NCI-H82 (cell line): ENCODE measurements at places on chromosomes 5 and 9.

GRCh38 chr5:128644863-128645262 is 106.8 kb upstream of the FBN2 start:
- DNase-seq, result no peak

GRCh38 chr5:36305571-36306326 is 4.0 kb upstream of the RANBP3L start:
- DNase-seq, result peak; percentile 35

DNA sequence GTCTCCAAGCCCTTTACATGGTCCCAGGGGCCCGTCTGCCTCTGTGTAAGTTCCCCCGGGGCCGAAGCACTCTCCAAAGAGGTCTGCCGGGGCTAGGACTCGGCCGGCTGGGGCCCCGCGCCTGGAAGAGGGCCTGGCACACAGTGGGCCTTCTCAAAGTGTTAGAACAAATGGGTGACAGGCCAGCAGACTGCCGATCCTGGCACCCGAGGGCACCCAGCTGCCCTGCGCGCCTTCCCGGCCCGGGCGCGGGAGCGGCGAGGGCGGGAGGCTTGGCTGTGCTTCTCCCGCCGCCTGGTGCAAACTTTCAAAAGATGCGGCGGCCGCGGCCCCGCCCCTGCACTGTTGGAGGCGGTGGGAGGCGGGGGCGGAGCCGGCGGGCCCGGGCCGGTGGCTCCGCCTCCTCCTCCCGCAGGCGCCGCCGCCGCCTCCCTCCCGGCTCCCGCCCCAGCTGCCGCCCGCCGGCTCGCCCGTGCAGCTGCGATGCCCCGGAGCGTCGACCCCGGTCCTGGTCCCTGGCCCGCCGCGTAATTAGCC is at the start of gene NEURL1B:
Gene NEURL1B, plus strand, starts transcription at position 442 of the 537 bp plus-strand sequence. CDS start 144 bp downstream, outside the sequence.
- DNase-seq, result peak; percentile 84

- peak; percentile 33 for DNase-seq
These were observed 2.7 kb upstream of the PLGRKT start for GRCh38 chr9:5440426-5440825.

- DNase-seq, result no peak
These were observed 213.5 kb upstream of the TARS1 start for GRCh38 chr5:33227247-33227646.

- no peak for DNase-seq
These were observed 193.4 kb upstream of the TUT7 start for GRCh38 chr9:86547571-86547970.

GRCh38 chr5:138805096-138805495 is 51.9 kb downstream of the CTNNA1 start:
- DNase-seq, result no peak

GRCh38 chr9:128787659-128788058 is 606 bp downstream of the TBC1D13 start:
- peak; percentile 42 for DNase-seq

- no peak for DNase-seq
These were observed 1.1 kb downstream of the CTXN3 start for GRCh38 chr5:127650022-127650421.

- DNase-seq, result no peak
These were observed 71.5 kb downstream of the NR3C1 start for GRCh38 chr5:143331956-143332355.

- no peak for DNase-seq
These were observed 391.3 kb downstream of the GADD45G start for GRCh38 chr9:89996116-89996515.

DNA sequence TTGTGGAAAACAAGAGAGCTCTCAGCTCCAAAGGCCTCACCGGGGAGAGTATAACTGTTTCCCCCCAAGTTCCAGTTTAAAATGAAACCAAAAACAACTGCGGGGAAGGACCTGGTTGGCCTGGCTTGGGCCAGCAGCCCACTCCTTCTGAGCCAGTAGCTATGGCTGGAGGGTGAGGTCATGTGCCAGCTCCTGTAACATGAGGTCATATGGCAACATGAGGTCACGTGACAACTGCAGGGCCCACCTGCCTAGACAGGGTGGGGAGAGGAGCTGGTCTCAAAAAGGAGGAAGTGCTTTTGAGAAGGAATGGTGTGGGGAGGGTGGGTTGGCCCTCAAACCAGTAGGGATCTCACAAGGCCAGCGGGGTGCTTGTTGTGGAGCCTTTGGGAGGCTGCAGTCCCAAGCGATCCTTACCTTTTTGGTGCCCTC is 29.3 kb upstream of the CRB2 start:
- no peak for DNase-seq

DNA sequence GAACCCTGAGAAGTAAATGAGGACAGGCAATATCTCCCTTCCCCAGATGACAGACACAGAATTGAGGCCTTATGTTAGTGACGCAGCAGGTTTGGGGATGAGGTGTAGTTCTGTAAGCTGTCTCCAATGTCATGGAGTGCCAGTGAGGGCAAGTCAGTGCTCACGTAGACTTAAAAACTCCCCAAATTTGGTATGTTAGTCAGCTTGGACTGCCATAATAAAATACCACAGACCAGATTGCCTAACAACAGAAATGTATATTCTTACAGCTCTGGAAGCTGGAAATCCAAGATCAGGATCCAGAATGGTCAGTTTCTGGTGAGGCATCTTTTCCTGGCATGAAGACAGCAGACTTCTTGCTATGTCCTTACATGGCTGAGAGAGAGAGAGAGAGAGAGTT is 14.9 kb downstream of the FOXI1 start:
- no peak for DNase-seq

GRCh38 chr9:92974161-92974661 is 26.9 kb downstream of the FGD3 start:
- no peak for DNase-seq

DNA sequence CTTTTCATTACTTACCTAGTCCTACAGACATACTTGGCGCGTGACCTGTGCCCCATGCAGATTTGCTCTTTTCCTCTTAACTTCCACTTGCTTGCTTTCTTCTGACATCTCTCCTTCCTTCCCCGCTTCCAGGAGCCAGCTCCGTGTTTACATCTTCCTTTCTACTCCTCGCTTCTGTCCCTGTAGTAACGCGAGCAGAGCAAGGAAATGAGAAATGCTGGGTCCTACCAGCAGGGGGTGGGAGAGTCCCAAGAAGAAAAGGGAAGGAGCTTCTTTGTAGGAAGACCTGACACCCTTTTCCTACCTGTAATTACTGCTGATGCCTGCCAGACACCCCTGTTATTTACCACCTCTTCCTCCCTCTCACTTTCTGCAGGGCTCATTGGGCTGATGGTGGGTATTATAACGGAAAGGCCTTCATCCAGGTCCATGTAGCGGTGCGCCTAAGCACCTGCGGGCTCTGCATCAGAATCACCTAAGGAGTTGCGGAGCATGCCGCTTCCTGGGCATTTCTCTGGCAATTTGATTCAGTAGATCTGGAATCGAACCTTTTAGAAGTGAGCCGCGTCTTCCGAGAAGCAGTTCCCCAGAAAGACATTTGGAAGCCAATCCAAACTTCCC is 1260.8 kb upstream of the WWC1 start:
- peak; percentile 51 for DNase-seq

GRCh38 chr5:34008802-34009201 is 952 bp upstream of the AMACR start:
- peak; percentile 12 for DNase-seq

DNA sequence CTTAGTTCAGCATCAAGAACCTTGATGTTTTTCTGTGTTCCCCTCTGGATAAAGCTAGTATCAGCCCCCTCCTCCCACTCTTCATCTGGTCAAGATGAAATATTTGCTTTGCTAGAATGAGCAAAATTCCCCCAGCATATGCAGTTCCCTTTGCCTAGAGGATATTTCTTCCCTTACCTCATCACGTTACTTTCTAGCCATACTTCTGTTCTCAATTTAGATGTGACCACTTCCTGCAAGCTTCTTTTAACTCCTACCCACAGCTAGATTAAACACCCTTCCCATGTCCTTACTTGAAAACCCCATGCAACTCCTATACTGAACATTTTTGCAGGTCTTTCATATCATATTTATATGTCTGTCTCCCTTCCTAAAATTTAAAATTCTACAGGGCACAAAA is 178.9 kb upstream of the TUSC1 start:
- no peak for DNase-seq

GRCh38 chr9:121620777-121621449 is 30.5 kb upstream of the DAB2IP start:
- peak; percentile 67 for DNase-seq

GRCh38 chr9:134860510-134860909 is 20.1 kb upstream of the FCN2 start:
- no peak for DNase-seq

GRCh38 chr5:104016646-104017045 is 454.1 kb upstream of the NUDT12 start:
- no peak for DNase-seq

DNA sequence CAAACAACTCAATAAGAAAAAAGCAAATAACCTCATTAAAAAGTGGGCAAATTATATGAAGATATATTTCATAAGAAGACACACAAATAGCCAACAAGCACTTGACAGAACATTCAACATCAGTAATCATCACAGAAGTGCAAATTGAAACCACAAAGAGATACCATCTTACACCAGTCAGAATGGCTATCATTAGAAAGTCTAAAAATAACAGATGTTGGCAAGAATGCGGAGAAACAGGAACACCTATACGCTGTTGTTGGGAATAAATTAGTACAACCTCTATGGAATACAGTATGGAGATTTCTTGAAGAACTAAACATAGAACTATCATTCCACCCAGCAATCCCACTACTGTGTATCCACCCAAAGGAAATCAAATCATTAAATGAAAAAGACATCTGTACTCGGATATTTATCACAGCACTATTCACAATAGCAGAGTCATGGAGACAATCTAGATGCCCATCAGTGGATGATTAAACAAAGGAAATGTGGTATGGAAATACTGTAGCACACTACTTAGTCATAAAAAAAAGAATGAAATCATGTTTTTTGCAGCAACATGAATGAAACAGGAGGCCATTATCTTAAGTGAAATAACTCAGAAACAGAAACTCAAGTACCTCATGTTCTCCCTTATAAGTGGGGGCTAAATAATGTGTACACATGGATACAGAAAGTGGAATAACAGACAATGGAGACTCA is 106.8 kb upstream of the FST start:
- no peak for DNase-seq

GRCh38 chr5:148569948-148570347 is 84.4 kb downstream of the HTR4 start:
- no peak for DNase-seq

- no peak for DNase-seq
These were observed 104.3 kb upstream of the ARRDC3 start for GRCh38 chr5:91487420-91487819.

GRCh38 chr5:172773481-172774469 is 2.8 kb upstream of the DUSP1 start:
- DNase-seq, result peak; percentile 67
